ENCODE measurements at places on chromosomes 3 and 15.

- DNase-seq = no peak
Measured at GRCh38 chr3:65368866-65369265, 669.9 kb downstream of the MAGI1 start.

GRCh38 chr3:177837951-177838655 lies 640.8 kb upstream of the TBL1XR1 start:
- DNase-seq = no peak

DNA sequence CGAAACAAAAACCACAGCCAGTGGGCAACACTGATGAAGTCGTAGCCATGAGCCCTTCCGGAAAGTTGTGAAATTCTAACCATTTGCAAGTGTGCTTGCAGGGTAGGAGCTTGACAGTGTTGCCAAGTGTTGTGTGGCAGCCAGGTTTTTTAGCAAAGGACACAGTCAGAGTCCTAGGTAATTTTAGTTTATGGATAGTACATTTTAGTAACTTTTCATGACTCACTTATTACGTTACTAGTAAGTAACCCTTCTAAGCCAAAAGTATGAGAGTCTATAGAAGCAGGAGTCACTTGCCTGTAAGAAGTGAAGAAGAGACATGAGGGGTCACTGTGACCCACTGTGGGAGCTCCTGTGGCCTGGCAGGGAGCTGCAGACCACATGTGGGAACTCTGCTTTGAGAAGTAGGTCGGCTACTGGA lies 54.8 kb upstream of the ADPGK start:
- DNase-seq = no peak

- DNase-seq = no peak
Measured at GRCh38 chr3:182212479-182213076, 500.9 kb downstream of the SOX2 start.

DNA sequence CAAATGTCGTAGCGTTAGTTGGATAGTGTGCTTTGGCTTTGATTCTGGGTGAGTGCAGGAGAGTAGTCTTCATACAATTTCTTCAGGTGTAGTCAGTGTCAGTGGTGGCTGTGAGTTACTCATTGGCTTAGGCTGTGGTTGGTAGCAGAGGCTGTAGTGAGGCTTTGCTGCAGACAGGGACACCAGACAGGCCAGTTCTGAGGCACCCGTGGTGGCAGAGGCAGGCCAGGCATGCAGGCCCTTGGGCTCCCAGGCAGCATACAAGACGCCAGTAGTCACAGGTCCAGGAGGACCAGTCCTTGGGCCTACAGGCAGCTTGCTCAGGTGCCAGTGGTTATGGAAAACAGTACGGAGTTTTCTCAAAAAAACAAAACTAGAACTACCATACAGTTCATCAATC lies 61.3 kb downstream of the DMXL2 start:
- no peak for DNase-seq

DNA sequence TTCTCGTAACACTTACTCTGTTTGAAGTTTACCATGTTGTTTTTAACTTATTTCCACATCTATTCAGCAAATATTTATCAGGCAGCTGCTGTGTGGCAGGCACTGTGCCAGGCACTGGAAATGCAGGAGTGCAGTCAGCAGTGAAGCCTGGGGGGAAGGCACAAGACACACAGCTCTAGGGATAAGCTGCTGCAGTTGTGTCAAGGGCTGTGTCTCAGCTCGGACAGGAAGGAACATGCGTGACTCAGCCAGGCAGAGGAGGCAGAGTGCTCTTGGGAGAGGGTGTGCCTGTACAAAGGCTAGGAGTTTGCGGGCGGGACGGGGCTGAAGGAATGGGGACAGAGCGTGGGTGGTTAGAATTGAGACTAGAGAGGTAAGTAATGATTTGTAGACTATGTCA lies 24.7 kb downstream of the LYSMD4 start:
- no peak for DNase-seq

DNA sequence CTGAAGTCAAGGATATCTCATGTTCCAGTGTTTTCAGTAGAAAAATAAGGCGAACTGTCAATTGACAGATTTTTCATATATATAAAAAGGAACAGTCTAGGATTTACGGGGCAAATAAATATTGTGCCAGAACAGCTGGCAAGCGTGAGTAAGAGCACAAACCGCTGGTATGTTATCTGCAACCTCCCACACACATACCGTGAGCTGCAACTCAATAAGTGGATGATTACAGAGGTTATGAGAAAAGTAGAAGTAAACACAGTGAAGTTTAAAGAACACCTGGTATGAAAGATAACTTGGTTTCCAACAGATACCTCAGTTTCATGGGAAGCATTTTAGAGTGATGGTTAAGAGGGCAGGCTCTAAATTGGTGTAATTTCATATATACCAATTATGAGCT lies 733.4 kb downstream of the TUSC7 start:
- DNase-seq = no peak

DNA sequence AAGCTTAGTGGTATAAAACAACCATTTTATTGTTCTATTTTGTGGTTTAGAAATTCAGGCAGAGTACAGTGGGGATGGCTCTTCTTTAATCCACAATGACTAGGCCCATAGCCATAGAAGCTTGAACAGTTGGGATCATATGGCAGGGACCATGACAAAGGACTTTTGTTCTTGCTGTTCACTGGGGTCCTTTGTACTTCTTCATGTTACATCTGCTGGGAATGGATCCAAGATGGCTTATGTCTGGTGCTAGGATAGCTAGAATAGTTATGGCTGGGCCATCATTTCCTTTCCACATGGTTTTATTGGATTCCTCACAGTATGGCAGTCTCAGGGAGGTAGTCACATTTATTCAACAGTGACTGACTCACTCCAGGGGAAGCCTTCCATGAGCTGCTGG lies 427.9 kb upstream of the AGTR1 start:
- no peak for DNase-seq

GRCh38 chr15:90918835-90919234 lies 13.5 kb downstream of the HDDC3 start:
- no peak for DNase-seq

GRCh38 chr15:58407778-58408177 lies 24.0 kb upstream of the LIPC start:
- DNase-seq = no peak

GRCh38 chr3:155307183-155307582 lies 13.7 kb upstream of the STRIT1 start:
- no peak for DNase-seq

DNA sequence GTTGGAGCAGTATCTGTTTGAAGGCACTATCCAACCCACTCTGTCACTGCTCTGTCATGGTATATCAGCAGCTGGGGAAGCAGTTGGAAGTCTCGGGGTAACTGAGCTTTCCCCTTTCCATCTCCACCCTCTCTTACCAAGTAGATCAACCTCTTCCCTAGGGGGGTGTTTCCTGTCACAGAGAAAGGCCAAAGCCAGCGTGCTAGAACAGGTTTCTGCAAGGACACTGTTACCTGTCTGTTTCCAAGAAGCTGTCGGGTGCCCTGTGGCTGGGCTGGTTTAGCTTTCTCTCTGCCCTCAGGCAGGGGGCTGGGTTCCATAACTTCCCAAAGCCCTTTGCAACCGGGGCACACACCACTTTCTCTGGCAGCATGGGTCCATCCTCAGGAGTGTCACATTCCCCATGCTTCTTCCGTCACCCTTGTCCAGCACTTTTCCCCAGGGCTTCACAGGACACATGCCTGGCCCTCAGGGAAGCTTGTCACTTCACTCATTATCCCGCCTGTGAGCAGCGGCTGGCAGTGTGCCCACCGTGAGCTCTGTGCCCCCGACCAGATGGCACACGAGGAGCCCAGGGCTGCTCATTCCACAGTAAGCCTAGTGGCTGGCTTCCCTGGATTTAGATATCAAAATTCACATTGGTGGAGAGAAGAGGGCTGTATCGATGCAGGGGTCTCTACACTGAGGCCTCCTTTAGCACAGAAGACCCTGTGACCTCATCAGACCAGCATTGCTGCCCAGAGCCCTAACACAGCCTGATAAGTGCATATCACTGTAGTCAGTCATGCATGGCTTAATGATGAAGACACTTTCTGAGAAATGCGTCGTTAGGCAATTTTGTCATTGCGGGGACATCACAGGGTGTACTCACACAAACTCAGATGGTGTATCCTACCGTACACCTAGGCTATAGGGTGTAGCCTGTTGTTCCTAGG lies 205.8 kb downstream of the SLCO3A1 start:
- no peak for DNase-seq

GRCh38 chr3:144809380-144809779 lies 837.8 kb downstream of the DIPK2A start:
- no peak for DNase-seq

DNA sequence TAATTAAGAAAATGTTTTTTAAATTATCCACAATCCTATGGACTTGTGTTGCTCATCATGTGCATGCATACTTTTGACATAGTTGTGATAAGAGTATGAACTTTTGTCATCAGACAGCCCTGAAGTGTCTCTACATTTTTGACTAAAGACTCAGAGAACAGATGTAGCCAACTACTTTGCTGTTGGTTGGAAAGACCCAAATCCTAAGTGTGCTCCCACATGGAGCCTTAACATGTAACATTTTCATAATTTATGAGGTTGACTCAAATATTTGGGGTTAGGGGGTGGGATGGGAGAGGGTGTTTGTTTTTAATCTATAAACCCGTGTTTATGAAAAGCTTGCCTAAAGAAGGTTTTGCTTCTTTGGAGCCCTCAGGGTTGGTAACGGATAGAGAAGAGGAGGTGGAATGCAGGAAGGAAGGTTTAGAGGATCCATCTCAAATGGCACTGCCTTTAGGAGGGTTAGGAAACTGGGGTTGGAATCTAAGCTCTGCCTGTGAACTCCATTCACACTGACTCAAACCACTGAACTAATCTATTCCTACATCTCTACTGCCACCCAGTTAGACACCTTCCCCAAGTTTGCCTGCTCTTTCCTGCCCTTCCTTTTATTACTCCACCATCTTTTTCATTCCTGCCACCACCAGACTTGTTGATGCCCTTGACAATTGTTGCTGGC lies 3.7 kb downstream of the BOC start:
- no peak for DNase-seq

DNA sequence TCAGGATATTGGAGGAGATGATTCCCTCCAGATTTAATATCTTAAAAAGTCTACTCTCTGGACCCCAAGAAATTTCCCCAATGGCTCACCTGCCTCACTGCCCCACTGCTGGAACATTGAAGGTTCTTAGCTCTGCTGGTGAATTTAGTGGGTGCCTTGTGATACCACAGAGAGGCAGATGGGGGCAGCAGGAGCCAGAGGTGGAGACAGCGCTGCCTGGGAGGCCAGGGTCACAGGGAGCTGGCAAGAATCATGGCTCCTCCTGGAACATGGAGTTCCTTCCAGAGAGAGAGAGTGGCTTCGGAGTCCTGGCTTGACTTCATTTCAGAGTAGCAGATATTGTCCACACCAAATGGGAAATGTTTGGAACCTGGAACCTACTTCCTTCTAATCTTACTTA lies 263.5 kb upstream of the CFAP20DC start:
- no peak for DNase-seq

DNA sequence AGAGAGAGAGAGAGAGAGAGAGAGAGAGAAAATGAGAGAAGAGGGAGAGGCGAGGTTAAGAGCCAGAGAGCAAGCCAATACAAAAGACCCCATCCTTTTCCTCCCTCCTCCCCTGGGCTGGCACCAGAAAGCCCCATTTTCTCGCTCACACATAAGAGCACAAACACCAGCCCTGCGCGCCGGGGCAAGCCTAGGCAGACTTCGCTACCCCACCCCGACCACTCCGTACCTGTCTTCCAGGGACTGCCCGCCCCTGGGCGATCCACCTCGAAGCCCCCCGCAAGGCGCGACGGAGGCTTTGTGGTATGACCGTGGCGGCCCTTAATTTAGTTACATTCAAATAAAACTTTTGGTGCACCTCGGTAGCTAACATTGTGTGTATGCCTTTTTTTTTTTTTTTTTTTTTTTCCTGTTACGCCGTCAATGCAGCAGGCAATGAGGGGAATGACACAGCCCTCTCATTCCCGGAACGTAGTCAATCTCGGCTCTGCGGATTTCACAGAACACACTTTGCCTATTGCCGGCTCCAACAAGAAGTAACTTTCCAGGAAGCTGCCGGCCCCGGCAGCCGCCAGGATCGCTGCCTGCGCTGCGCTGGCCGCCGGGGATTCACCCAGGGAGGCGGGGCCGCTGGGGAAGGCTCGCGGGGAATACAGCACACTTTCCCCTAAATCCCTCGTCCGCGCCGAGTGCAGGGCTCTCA lies 7.7 kb downstream of the BCL6 start:
- peak; percentile 25 for DNase-seq

- no peak for DNase-seq
Measured at GRCh38 chr3:60856257-60857046, 394.8 kb downstream of the FHIT start.

- DNase-seq = no peak
Measured at GRCh38 chr3:198081421-198081844, 121.4 kb downstream of the LMLN start.

DNA sequence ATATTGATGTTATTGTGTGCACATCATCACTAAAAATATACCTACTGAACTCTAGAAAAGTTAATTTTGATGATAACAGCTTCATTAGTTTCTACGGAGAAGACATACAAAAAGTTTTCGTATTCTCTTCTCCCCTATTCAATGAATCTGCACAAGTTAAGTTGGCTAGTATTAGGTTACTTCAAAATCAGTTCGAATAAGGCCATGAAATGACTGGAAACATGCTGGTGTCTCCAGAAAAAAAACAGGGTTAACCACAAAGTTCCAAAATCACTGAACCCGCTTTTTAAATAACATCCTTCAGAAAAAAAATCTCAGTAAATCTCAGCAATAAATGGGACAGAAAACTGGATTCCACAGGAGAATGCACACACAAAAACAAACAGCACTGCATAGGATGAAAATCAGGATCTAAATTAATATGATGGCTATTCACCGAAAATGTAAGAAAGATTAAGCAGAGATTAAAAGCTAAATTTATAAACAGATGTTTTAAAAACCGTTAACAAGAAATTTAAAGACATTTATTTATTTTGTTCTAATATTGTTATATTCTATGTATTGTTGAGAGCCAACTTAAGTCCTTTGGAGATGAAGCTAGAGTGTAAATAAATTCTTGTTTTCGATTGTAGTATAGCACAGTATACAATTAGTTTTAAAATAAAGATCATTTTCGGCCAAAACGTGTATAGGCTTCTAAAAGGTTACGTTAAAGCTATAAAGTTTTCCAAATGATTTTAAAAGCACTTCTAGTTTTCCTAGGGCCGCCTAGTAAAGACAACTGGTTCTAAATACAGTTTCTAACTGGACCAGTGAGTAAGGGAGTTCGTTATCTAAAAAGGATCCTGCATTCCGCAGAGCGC lies 1.0 kb downstream of the IGSF11 start:
- DNase-seq = no peak

DNA sequence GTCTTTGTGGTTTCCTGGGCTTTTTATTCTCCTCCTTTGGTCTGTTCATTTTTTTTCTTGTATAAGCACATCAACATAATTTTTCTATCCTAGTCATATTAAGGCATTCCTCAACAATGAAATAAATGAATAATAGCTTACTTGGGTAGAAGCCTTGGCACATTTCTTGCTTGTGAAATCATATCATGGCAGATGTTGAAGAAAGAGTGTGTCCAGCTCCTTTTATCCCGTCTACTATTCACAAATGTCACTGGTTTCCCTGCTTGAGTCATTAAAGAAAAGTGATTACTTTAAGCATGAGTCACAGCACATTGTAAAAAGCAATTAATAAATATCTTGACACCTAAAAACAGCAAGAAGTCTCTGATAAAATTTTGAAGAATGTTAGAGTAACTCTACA lies 42.1 kb downstream of the MINAR1 start:
- no peak for DNase-seq
